ENCODE measurements at places on chromosomes 3 and 15. TPM values are rescaled to one million over a fixed set of nuclear protein-coding genes. Genes with fewer than 3 reads are reported as not detected.

- H3K27me3 ChIP-seq = no peaks in the 10 kb centered on the region
- no peak for DNase-seq
- no peak overlapping the region for H3K27ac ChIP-seq
- H3K4me3 ChIP-seq = no peak overlapping the region
Measured at GRCh38 chr15:24948495-24948894, 6.3 kb upstream of the SNRPN start.

- no peaks in the 10 kb centered on the region for H3K4me1 ChIP-seq
- H3K27ac ChIP-seq = no peak overlapping the region
- H3K27me3 ChIP-seq = peaks cover 15% of the 10 kb centered on the region
- H3K4me3 ChIP-seq = no peak overlapping the region
- no peak for DNase-seq
- H3K36me3 ChIP-seq = no peaks in the 10 kb centered on the region
Measured at GRCh38 chr3:14344351-14344750, 58.1 kb upstream of the SLC6A6 start.

DNA sequence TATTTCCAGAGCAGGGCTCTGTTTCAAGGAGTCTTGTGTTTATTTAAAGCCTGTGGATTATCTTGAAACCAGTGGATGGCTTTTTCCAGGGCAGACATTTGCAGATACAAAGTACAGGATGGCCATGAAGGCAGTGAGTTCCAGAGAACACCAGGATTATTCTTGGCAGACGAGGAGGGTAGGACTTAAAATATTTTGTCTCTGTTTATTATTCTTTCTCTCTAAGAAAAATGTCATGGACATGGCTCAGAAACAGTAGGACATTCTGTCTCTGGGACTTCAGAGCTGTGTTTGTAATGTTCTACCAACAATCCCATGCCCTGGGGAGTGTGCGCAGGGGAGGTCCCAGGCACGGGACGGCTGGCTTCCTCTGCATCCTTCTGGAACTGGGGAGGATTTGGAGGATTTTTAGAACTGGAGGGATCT is 125.9 kb downstream of the ATP10A start:
- no peak overlapping the region for H3K27ac ChIP-seq
- H3K4me1 ChIP-seq = peaks cover 20% of the 10 kb centered on the region
- no peak overlapping the region for H3K4me3 ChIP-seq
- H3K36me3 ChIP-seq = peaks cover 7% of the 10 kb centered on the region
- no peak for DNase-seq

GRCh38 chr15:72967811-72968530 is 84.3 kb upstream of the NEO1 start:
- H3K27me3 ChIP-seq = peaks cover 41% of the 10 kb centered on the region
- peaks cover 6% of the 10 kb centered on the region for H3K4me1 ChIP-seq
- H3K4me3 ChIP-seq = no peak overlapping the region

GOLGA6L10 gene
- total RNA-seq = 0.91 TPM

GRCh38 chr3:52357151-52358080 is 41.3 kb downstream of the DNAH1 start:
- no peak overlapping the region for H3K27ac ChIP-seq
- H3K36me3 ChIP-seq = no peaks in the 10 kb centered on the region
- DNase-seq = no peak
- no peaks in the 10 kb centered on the region for H3K27me3 ChIP-seq
- H3K4me1 ChIP-seq = no peaks in the 10 kb centered on the region
- no peak overlapping the region for H3K4me3 ChIP-seq

GRCh38 chr3:3178498-3179328 is 778 bp downstream of the CRBN start:
- peak overlapping the region; percentile 84 for H3K4me3 ChIP-seq
- H3K36me3 ChIP-seq = peaks cover 11% of the 10 kb centered on the region
- peaks cover 49% of the 10 kb centered on the region for H3K4me1 ChIP-seq
- H3K27me3 ChIP-seq = no peaks in the 10 kb centered on the region
- H3K27ac ChIP-seq = peak overlapping the region; percentile 81

CCRL2 gene
- 10.0 TPM for total RNA-seq

DNA sequence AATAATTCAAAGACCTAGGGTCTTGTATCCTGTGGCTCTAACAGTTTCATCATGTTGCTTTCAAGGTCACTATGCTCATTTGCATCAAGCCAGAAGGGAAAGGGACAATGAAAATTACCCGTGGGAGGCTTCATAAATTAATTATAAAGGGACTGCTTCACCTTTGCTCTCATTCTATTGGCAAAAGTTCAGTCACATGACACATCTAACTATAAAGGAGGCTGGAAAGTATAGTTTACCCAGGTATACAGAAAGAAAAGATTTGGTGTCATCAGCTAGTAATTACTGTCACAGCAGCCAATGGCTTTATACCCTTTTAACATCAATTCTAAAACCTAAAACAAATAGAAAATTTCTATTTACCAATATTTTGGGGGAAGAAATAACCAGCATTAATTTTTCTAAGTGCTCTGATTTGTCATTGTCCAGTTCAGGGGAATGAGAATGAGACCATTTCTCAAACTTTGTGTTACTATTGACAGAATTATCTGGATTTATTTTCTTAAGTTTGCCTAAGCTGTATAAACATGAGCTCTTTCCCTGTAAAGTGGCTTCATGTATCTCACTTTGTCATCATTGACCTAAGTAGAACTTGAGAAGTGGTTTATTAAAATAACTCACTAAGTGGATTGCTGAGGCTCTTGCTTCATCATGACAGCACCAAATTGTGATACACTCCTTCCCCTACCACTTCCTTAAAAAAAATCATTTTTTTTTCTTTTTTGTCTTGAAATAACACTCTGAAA is 257.7 kb upstream of the PEX5L start:
- DNase-seq = no peak
- H3K4me3 ChIP-seq = no peak overlapping the region
- no peaks in the 10 kb centered on the region for H3K36me3 ChIP-seq
- peaks cover 8% of the 10 kb centered on the region for H3K4me1 ChIP-seq
- no peak overlapping the region for H3K27ac ChIP-seq
- H3K27me3 ChIP-seq = no peaks in the 10 kb centered on the region

GRCh38 chr3:172247525-172248274 is 200.6 kb downstream of the GHSR start:
- no peak for DNase-seq
- no peaks in the 10 kb centered on the region for H3K4me1 ChIP-seq
- no peaks in the 10 kb centered on the region for H3K27me3 ChIP-seq
- no peak overlapping the region for H3K4me3 ChIP-seq
- H3K36me3 ChIP-seq = peaks cover 21% of the 10 kb centered on the region

DNA sequence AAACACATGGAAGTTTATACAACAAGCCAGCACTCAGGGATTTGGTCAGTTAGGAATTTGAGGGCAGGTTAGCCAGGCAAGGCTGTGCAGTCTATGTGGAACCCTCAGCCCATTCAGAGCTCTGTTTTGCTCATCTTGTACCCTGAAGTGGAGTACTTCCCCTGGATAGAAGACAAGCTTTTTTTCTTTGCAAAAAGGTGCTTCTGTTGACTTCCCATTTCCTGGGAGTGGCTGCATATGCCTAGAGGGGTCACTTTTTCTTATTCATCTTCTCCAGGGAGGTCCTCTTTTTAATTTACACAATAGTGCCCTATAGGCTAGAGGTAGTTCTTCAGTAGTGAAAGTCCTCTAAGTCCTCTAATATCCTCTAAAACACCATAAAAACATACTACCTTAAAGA is 225.0 kb upstream of the P2RY1 start:
- no peak overlapping the region for H3K27ac ChIP-seq
- no peaks in the 10 kb centered on the region for H3K36me3 ChIP-seq
- no peak for DNase-seq
- H3K27me3 ChIP-seq = peaks cover 9% of the 10 kb centered on the region
- H3K4me1 ChIP-seq = no peaks in the 10 kb centered on the region

RASGRP1 gene
- 143 TPM for total RNA-seq

CYP1A1 gene
- 1.2 TPM for total RNA-seq

DNA sequence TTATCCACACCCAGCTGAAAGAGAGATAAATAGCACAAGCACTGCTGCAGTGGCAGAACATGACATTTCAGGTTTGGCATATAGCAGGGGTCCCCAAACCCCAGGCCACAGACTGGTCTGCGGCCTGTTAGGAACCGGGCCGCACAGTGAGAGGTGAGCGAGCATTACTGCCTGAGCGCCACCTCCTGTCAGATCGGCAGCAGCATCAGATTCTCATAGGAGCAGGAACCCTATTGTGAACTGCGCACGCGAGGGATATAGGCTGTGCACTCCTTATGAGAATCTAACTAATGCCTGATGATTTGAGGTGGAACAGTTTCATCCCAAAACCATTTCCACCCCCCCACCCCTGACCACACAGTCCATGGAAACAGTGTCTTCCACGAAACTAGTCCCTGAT is 54.6 kb downstream of the CCR4 start:
- no peaks in the 10 kb centered on the region for H3K27me3 ChIP-seq
- no peak overlapping the region for H3K27ac ChIP-seq
- peaks cover 47% of the 10 kb centered on the region for H3K36me3 ChIP-seq
- H3K4me3 ChIP-seq = no peak overlapping the region

CEP152 gene
- 38.4 TPM for total RNA-seq

GOLGA6B gene
- total RNA-seq = not detected

AMOTL2 gene
- total RNA-seq = not detected

GRCh38 chr15:42153874-42154211 is 2.6 kb downstream of the PLA2G4F start:
- H3K4me1 ChIP-seq = no peaks in the 10 kb centered on the region
- no peak overlapping the region for H3K27ac ChIP-seq
- H3K27me3 ChIP-seq = no peaks in the 10 kb centered on the region
- no peak overlapping the region for H3K4me3 ChIP-seq

LRRC34 gene
- total RNA-seq = 7.2 TPM

DNA sequence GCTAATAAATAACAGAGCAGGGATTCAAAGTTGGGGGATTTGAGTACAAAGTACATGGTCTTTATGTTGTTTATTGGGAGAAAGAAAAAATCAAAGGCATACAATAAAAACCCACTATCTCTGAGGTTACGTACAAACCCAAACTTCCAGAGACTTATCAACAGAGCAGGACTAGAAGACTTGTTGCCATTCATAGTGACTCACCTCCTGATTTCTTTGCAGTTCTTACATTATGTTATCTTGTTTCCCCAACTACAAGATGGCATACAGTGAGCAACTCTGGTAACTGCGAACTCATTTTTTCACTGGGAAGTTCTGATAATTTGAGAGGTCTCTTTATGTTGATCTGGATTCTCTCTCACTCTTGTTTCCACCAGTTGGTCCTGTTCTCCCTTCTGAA is 80.6 kb upstream of the ETV5 start:
- no peak overlapping the region for H3K4me3 ChIP-seq
- H3K36me3 ChIP-seq = no peaks in the 10 kb centered on the region
- DNase-seq = no peak

ELL3 gene
- total RNA-seq = 1.0 TPM

VGLL3 gene
- total RNA-seq = not detected

- peaks cover 40% of the 10 kb centered on the region for H3K27me3 ChIP-seq
- H3K36me3 ChIP-seq = no peaks in the 10 kb centered on the region
- DNase-seq = peak; percentile 27
- H3K27ac ChIP-seq = no peak overlapping the region
Measured at GRCh38 chr15:99442252-99442897, 123.4 kb upstream of the MEF2A start.

DNA sequence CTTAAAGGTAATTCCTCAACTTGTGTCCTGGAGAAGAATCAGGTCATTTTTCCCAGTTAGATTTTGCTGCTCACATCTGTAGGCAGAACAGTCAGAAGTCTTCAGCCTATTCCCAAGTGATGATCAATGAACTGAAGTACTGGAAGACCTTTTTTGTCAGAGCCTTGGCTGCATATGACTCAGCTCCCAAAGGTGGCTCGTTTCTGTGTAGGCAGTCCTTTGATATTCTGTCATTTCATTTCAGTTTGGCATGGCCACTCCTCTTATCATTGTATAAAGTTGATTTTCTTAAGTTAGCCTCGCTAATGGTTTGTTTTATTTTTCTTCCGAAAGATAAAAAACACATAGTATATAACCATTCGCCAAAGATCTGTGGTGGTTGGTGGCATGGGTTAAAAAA is 90.7 kb downstream of the KLHL25 start:
- H3K4me3 ChIP-seq = peak overlapping the region; percentile 75
- no peaks in the 10 kb centered on the region for H3K27me3 ChIP-seq
- H3K27ac ChIP-seq = peak overlapping the region; percentile 91
- peaks cover 75% of the 10 kb centered on the region for H3K4me1 ChIP-seq
- H3K36me3 ChIP-seq = peaks cover 33% of the 10 kb centered on the region

DNA sequence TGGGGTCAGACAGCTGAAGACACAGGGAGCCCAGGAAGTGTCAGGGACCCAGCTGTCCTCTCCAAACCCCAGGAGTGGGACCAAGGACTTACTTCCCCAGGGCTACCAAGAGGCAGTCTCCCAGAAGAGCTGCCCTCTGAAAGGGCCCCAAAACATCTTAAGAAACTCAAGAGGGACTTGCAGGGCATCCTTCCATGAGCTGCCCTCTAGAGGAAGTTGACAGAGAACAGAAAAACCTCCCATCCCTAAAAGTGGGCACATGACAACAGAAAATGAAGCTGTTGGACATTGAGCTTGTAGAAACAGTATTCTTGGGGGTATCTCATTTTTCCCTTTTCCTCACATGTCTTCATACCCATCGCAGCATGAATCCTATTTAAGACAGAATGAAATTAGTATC is 58.9 kb downstream of the MECOM start:
- H3K4me1 ChIP-seq = no peaks in the 10 kb centered on the region
- peaks cover 8% of the 10 kb centered on the region for H3K27me3 ChIP-seq
- H3K36me3 ChIP-seq = no peaks in the 10 kb centered on the region
- no peak for DNase-seq
- H3K27ac ChIP-seq = no peak overlapping the region

GRCh38 chr15:75809986-75810750 is 33.1 kb upstream of the UBE2Q2 start:
- H3K4me3 ChIP-seq = no peak overlapping the region
- peaks cover 11% of the 10 kb centered on the region for H3K27me3 ChIP-seq
- H3K36me3 ChIP-seq = no peaks in the 10 kb centered on the region
- H3K4me1 ChIP-seq = peaks cover 2% of the 10 kb centered on the region
- no peak overlapping the region for H3K27ac ChIP-seq

DNA sequence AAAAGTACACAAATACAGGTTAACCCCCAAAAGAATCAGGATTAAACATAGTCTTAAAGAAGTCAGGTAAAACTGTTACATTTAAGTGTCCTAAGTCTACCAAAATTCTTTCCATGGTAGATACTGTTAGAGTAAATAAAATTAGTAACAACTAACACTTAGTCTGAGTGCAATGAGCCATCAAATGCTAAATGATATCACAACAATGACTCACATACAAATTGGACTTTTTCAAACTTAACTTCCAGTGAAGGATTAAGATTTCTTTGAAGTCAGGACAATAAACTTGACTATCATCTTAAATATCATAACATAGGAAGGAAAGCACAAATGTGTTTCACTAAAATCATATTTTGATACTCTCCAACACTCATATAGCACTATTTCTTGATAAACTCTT is 43.9 kb downstream of the ZNF148 start:
- peaks cover 8% of the 10 kb centered on the region for H3K4me1 ChIP-seq
- peaks cover 35% of the 10 kb centered on the region for H3K36me3 ChIP-seq
- H3K27me3 ChIP-seq = no peaks in the 10 kb centered on the region
- no peak overlapping the region for H3K27ac ChIP-seq
- no peak overlapping the region for H3K4me3 ChIP-seq
- no peak for DNase-seq
